ENCODE measurements at places on chromosomes 2 and 18.
A peak's percentile ranks its signal among the peaks of the same experiment; 100 is the strongest.

DNA sequence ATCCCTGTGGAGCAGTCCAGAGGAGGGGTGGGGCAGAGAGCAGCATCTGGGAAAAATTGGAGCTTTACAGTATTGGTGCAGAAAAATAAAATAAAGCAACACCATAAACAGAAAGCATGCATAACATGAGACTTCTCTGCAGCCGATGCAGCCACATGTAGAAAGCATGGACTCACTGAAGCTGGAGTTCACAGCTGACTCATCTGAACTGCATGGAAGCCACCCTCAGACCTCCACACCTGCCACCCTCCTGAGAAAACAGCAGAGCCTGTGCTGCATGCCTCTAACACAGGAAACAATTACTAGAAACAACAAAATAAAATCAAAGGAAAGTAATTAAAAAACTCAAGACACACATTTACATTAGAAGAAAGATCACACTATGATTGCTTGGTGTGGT lies 169.4 kb upstream of the ALKAL2 start:
- no peak for DNase-seq

DNA sequence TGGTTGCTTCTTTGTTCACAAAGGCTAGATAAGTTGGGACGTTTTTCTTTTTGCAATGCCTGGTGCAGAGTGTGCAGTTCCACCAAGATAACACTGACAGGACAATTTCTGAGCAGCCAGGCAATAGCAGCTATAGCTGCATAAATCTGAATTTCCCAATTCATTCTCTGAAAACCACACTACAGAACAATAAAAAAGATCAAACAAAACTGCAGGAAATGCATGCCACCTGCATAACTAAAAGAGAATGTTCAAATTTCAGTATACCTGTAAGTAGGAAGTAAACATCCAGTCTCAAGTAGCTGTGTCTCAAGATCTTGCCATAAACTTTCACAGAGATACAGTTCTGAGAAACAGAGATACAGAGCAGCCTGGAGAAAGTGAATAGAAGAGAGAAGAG lies 5.3 kb upstream of the KCTD18 start:
- DNase-seq, result no peak

DNA sequence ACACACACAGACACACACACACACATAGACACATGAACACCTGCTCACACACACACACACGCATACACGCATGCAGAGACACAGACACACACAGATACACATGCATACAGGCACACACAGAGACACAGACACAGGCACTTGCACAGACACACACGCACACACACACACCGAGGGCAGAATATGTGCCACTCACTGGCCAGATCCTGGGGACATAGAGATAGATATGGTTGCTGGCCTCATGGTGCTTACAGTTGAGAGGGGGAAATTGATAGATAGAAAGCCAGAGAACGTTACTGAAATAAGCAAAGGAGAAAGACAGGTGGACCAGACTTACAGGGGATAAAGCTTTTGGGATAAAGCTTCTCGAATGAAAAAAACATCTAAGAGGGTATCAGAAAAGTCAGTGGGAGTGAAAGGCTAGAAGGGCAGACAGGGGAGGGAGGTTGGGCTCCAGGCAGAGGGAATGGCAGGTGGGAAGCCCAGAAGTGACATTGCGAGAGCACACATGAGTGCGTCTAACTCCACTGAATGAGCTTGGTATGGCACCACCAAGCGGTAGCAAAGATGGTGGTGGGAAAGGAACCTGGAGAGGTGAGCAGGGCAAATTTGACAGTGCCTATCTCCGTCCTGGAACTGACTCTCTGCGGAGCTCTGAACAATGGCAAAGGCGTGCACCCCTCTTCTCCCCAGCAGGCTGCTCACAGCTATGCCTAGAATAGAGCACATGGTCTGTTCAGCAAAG lies 390.1 kb upstream of the TRIB2 start:
- DNase-seq, result peak; percentile 33

DNA sequence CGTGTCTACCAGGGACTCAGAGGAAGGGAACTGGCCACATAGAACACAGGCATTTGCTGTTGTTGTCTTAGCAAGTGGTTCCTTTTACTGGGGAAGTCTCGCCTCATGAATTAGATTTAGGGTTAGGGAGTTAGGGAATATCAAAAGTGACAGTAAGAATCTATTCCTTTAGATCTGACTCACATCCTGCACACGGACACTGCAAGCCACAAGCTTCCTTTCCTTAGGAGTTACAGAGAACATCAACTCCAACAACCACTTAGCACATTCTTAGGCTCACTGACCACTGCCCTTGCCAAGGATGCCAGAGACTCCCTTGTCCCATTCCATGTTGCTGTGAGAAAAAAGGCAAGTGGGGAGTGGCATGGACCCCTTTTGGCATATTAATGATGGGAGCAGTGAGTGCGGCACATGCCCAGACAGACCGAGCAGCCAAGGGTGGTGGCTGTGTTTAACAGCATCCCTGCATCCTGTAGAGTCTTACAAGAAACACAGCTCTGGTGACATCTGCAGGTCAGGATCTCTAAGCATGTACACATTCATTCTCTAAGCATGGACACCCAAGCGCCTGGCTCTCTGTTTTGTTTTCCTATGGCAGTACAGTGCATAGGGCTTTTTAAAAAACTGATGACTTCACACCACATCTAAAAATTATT lies 745.6 kb upstream of the RAB6C start:
- no peak for DNase-seq
